Germinal center (tissue), 1 donor: ENCODE measurements at places on chromosomes 12 and 14.

DNA sequence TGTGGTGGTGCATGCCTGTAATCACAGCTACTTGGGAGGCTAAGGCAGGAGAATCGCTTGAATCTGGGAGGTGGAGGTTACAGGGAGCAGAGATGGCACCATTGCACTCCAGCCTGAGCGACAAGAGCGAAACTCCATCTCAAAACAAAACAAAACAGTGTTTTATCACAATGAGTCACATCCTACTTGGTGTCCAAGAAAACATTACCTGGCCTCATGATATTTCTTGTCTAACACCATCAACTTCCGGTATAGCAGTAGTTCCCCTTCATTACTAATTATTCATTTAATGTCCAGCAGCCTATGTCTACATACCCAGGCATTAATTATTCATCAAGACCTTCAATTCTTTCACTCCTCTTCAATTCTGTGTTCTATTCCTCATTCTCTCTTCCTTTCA lies 115.5 kb downstream of the CCDC59 start:
- DNase-seq: no peak

DNA sequence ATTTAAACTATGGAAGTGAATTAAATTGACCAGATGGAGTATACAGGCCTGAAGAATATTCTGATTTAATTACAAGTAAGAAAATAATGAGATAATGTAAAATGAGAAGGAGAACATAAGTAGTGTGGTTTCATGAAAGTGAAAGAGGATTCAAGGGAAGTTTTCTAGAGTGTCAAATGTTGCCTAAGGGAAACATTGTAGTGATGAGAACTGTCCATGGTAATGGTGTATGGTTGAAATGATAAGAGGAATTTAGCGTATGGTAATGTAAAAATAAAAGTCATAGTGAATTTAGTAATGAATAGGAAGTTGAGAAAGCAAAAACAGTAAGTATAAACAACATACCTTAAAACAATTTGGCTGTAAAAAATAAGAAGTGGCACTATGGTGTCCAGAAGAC lies 1954.6 kb upstream of the FLRT2 start:
- DNase-seq: no peak

DNA sequence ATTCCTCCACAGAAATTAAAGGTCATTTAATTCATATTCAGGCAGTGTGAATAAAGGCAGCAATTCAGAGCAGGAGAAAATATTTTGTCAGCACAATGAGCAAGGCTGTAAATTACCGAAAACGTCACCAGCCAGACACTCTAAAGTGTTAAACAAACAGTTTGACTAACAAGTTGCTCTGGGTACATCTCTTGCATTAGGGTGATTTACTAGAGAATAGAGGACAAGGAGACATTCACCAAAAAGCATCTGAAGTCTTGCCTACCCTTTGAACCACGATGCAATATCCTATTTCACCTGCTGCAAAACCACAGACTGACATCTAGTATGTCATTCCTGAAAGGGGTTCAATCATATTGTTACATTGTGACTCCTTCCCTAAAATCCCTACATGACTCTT lies 27.1 kb upstream of the GPHB5 start:
- no peak for DNase-seq

- DNase-seq: no peak
Observed at GRCh38 chr14:77562681-77563080, 53.8 kb downstream of the SPTLC2 start.

- no peak for DNase-seq
Observed at GRCh38 chr12:7302266-7302986, 1.4 kb upstream of the ACSM4 start.

- no peak for DNase-seq
Observed at GRCh38 chr14:101058571-101058970, 155.0 kb upstream of the RTL1 start.
